ENCODE measurements at places on chromosomes 6 and 20.

- DNase-seq = no peak
Observed at GRCh38 chr6:46688117-46688965, 656 bp downstream of the TDRD6 start.

GRCh38 chr20:61664556-61665320, 400.9 kb downstream of the TAF4 start:
- DNase-seq = no peak

GRCh38 chr20:48374991-48375595, 452.7 kb downstream of the PREX1 start:
- DNase-seq = no peak

DNA sequence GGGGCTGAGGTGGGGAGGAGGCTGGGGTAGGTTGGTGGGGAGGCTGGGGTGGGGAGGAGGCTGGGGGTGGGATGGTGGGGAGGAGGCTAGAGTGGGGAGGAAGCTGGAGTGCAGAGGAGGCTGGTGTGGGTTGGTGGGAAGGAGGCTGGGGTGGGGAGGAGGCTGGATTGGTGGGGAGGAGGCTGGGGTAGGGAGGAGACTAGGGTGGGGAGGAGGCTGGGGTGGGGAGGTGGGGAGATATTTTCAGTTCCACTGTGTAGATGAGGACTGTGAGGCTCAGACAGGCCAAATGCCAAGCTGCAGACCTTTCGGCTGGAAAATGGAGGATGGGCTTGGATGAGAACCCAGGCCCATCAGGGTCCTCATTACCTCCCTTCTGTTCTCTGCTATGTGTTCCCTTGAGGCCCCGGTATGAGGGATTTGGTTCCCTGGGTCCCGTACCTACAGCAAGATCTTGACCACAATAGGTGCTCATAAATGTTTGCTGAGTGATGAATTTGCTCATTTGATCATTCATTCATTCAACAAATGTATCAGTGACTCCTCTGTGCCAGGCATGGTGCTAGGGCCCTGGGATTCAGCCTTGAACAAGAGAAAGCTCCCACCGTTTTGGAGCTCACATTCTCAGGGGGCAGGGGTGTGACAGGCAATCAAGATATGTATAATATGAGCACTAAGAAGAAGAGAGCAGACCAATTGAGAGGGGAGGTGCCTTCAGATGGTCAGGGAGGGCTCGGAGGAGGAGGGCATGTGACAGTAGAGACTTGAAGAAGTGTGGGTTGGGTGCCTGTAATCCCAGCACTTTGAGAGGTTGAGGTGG, 36.1 kb upstream of the NOL4L start:
- no peak for DNase-seq

GRCh38 chr6:6700407-6701270, 112.1 kb downstream of the LY86 start:
- DNase-seq = no peak

GRCh38 chr6:157838718-157839430, 15.8 kb downstream of the SNX9 start:
- DNase-seq = no peak

GRCh38 chr6:128121190-128121589, 220.3 kb upstream of the THEMIS start:
- DNase-seq = no peak

GRCh38 chr6:157333956-157334355, 10.6 kb upstream of the TMEM242 start:
- DNase-seq = no peak

DNA sequence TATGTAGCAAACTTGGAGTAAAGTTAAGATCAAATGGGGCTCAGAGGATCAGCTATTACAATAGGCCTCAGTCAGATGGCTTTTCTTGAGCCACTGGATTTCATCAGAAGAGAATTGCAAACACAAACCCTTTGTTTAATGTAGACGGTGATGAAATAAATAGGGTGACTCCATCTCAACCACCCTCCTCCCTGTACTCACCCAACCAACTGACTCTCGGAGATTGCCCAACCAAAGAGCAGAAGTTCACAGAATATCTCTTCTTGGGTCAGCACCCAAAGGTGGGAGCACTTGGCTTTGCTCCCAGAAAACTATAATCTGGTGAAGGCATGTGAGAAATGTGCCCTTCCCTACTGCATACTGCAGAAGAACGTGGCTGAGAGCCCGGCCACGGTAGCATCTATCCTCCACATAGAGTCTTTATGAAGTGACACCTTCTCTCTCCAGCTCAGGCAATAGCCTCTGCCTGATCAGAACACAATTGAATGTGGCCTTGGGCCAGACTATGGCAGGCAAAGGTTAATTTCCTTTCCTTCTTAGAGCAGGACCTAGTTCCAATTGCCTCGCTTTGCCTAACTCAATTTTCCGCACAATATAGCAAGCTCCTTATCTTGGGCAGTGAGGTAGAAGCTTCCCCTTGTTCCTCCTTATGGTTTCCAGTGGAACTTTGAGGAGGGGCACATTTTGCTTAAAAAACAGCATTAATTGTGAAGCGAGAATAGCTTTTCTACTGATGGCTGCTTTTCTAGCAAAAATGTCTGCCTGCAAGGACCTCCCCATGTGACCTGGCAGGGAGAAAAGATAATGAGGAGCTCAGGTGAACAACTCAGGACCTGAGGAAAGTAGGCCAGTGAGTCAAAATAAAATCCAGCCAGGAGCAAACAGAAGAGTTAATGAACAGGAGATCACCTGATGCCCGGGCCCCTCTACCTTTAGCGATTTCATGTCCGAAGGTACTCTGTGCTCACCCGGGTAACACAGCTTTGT, 79.4 kb downstream of the GFOD1 start:
- DNase-seq = no peak

- DNase-seq = no peak
Observed at GRCh38 chr6:89501222-89501621, 68.3 kb downstream of the ANKRD6 start.

DNA sequence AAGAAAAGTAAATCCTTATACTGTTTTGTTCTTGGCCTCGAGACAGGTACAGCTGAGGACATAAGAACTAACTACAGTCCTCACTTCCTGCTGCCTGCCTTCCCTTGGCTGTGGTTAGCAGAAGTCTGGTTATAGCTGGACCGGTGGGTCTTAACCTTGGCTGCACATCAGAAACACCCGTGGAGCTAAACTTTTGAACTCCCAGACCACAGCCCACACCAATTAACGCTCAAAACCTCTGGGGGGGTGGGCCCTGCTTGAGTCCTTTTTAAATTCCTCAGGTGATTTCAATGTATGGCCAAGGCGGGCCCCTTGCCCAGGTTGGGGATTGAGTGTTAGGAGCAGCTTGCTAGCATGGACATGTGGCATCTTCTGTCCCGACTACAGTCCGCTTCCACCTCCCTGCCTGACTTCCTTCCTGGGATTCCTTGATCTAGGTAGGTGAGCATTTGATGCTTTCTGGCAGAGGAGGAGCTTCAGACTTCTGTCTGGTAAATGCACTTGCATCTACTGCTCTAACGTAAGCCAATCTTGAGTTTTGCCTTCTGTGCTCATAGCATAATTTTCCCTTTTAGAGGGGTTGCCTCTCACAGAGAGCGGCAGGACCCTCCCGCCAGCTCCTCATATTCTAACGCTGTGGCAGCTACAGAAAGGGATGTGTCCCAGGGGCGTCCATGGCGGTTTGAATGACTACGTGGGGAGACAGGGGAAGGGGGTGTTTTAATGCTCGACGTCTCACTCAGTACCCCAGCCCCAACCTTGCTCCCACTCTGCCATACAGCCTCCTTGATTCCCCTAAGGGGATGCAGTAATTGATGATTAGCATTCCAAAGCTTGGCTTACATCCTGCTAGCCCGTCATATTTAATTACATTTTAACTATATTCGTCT, 390.1 kb downstream of the ZFAND3 start:
- no peak for DNase-seq

GRCh38 chr6:124676033-124676432, 286.2 kb upstream of the RNF217 start:
- DNase-seq = no peak

DNA sequence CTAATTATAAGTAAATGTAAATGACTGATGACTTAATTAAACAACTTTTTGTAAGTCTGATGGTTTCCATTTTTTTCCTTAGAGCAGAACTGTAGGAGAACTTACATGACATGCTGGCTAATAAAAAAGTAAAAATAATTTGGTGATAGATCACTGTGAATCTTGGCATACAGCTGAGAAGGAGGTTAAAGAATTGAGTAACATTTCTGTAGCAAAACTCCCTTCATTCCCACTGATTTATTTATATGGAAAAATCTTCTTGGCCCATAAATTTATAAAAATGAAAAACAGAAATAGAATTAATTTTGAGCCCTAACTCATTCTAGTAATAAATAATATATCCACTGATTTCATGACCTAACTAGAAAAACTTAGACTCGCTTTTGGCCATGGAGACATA, 48.1 kb downstream of the SLC22A3 start:
- DNase-seq = no peak

GRCh38 chr20:17610566-17611289, 40.9 kb downstream of the DSTN start:
- peak; percentile 21 for DNase-seq

DNA sequence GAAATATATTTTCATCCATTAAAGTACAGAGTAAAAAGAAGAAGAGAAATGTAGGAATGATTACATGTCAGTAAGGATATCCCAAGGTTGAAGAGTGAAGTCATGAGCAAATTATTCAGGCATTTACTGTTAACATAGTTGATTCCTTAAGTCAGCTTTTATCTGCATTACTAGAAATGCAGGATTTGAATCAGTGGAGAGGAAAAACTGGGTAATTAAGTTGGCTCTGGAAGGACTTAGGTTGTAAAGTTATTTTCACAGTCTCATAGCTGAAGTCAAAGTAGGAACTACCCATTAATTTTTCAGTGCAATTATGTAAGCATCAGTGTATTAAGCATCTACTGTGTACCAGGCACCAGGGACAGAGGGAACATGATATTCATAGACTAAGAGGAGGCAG, 7.8 kb downstream of the NAA20 start:
- no peak for DNase-seq

GRCh38 chr6:70208235-70208790, 94.6 kb downstream of the COL9A1 start:
- no peak for DNase-seq

- DNase-seq = no peak
Observed at GRCh38 chr6:31585491-31585890, 586 bp upstream of the LST1 start.

DNA sequence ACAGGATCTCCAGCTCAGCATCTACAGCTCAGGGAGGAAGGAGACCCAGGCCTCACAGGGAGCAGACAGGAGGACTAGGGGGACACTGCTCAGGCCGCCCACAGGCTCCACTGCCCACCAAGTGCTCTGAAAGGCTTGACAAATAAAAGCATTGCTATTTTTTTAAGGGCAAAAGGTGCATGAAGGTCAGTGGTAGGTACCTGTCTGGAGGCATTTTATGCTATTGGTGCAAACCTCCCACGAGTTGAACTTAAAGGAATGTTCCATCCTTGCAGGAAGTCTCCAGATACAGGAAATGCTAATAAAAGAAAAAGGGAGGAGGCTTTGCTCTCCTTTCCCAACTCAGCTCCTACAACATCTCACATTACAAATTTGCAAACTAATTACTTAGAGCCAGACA, 228.1 kb downstream of the FOXC1 start:
- DNase-seq = no peak

GRCh38 chr20:41308290-41308711, 9.2 kb downstream of the ZHX3 start:
- DNase-seq = no peak

GRCh38 chr6:161639772-161640171, 365.9 kb upstream of the AGPAT4 start:
- no peak for DNase-seq

GRCh38 chr6:170279977-170280688, 10.7 kb downstream of the DLL1 start:
- no peak for DNase-seq

GRCh38 chr6:130622142-130622541, 205.1 kb upstream of the SMLR1 start:
- DNase-seq = no peak

- no peak for DNase-seq
Observed at GRCh38 chr6:17847203-17847760, 140.2 kb downstream of the KIF13A start.

GRCh38 chr20:41716436-41716835, 98.3 kb upstream of the CHD6 start:
- DNase-seq = no peak

- peak; percentile 40 for DNase-seq
Observed at GRCh38 chr6:43171707-43172103, 636 bp downstream of the SRF start.

- no peak for DNase-seq
Observed at GRCh38 chr6:79079561-79080041, 1.5 kb upstream of the PHIP start.

GRCh38 chr20:41428285-41428684, 61.7 kb upstream of the EMILIN3 start:
- peak; percentile 5 for DNase-seq

GRCh38 chr6:15305909-15306308, 60.0 kb downstream of the JARID2 start:
- no peak for DNase-seq

DNA sequence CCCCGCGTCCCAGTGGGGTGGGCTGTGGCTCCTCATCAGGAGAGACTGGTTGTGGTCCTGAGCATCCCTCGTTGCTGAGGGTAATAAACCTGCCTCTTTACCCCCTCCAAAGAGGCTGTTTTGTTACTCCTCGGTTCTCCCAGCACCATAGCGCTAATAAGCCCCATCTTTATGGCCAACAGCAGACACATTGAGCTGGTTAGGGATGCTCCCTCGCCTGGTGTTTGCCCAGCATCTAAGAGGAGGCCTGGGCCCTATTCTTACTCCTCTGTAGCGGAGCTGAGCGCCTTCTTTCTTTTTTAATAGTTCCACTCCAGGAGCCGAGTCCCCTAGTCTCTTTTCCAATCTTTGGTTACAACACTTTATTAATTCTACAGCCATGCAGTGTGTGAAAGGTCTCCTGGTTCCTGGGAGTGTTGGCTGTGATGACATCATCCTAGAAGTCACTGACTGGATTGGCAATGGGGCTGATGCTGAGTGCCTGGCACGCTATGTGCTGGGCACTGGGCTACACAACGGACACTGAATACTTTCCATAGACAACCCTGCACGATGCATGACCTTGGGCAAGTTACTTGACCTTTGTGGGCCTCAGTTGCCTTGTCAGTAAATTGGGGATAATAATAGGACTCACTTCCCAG, 50.6 kb upstream of the CCDC167 start:
- DNase-seq = no peak

- no peak for DNase-seq
Observed at GRCh38 chr6:12348530-12349511, 58.7 kb downstream of the EDN1 start.

DNA sequence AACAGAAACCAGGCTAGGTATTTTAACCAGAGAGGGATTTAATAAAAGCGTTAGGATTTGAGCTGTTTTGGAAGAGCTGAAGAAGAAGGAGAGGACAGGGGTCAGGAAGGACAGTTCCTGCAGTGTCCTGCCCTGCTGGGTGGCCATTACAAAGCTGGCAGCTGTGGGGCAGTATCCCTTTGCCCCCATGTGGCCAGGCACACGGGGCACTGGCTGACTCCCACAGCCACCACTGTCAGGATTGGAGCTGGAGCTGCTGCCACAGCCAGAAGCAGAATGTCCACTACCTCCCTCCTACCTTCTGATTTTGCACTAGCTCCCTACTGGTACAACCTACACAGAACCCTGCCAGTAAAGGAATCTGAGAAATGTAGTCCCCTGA, 46.5 kb downstream of the SLC22A3 start:
- no peak for DNase-seq

Data from stimulated activated CD4-positive, alpha-beta T cell treated with anti-CD3 and anti-CD28 coated beads, TNF-alpha, amount 100 ng/mL, for 1 hour (primary cell).